ENCODE measurements at places on chromosomes 7 and 10. TPM values are rescaled to one million over a fixed set of nuclear protein-coding genes. Genes with fewer than 3 reads are reported as not detected.
A peak's percentile ranks its signal among the peaks of the same experiment; 100 is the strongest.

- H3K4me3 ChIP-seq: no peak overlapping the region
- no peaks in the 10 kb centered on the region for H3K36me3 ChIP-seq
- H3K4me1 ChIP-seq: no peaks in the 10 kb centered on the region
- H3K27me3 ChIP-seq: no peaks in the 10 kb centered on the region
- no peak for DNase-seq
Observed at GRCh38 chr10:110324201-110324804, 19.6 kb upstream of the SMNDC1 start.

GRCh38 chr7:135653340-135654080 lies 8.8 kb upstream of the STMP1 start:
- H3K27me3 ChIP-seq: no peaks in the 10 kb centered on the region
- no peak for DNase-seq
- H3K4me1 ChIP-seq: no peaks in the 10 kb centered on the region
- no peak overlapping the region for H3K27ac ChIP-seq
- H3K36me3 ChIP-seq: peaks cover 3% of the 10 kb centered on the region

DNA sequence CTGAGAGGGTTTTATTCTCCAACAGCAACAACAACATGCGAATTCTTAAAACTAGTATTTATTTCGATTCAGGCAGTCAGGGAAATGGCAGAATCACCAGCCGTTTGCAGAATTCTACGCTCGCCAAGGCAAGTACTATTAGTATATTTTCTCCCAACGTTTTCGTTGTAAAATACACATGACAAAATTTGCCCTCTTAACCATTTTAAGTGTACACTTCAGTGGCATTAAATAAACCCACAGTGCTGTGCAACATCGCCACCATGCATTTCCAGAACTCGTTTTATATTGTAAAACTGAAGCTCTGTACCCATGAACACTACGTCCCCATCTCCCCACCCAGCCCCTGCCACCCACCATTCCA lies 10.8 kb downstream of the EN2 start:
- no peak for DNase-seq
- no peaks in the 10 kb centered on the region for H3K36me3 ChIP-seq
- H3K27ac ChIP-seq: no peak overlapping the region
- H3K4me3 ChIP-seq: peak overlapping the region; percentile 58
- peaks cover 79% of the 10 kb centered on the region for H3K27me3 ChIP-seq

GRCh38 chr7:157737151-157738065 lies 400.6 kb downstream of the DNAJB6 start:
- DNase-seq: no peak
- no peak overlapping the region for H3K4me3 ChIP-seq
- H3K36me3 ChIP-seq: no peaks in the 10 kb centered on the region
- no peaks in the 10 kb centered on the region for H3K27me3 ChIP-seq
- H3K4me1 ChIP-seq: no peaks in the 10 kb centered on the region
- H3K27ac ChIP-seq: no peak overlapping the region

- DNase-seq: no peak
- no peaks in the 10 kb centered on the region for H3K27me3 ChIP-seq
- no peak overlapping the region for H3K4me3 ChIP-seq
Observed at GRCh38 chr10:73793456-73793855, 8.1 kb downstream of the ZSWIM8 start.

GRCh38 chr7:48244864-48245271 lies 73.6 kb downstream of the ABCA13 start:
- H3K36me3 ChIP-seq: no peaks in the 10 kb centered on the region
- DNase-seq: no peak
- H3K27ac ChIP-seq: no peak overlapping the region
- peaks cover 18% of the 10 kb centered on the region for H3K4me1 ChIP-seq
- no peaks in the 10 kb centered on the region for H3K27me3 ChIP-seq

- no peaks in the 10 kb centered on the region for H3K27me3 ChIP-seq
- no peak overlapping the region for H3K27ac ChIP-seq
Observed at GRCh38 chr7:1979591-1980560, 252.9 kb downstream of the MAD1L1 start.

GRCh38 chr10:129761981-129762956 lies 201.8 kb downstream of the EBF3 start:
- H3K4me3 ChIP-seq: no peak overlapping the region
- H3K27me3 ChIP-seq: no peaks in the 10 kb centered on the region
- DNase-seq: peak; percentile 51
- H3K36me3 ChIP-seq: peaks cover 23% of the 10 kb centered on the region
- no peak overlapping the region for H3K27ac ChIP-seq

DNA sequence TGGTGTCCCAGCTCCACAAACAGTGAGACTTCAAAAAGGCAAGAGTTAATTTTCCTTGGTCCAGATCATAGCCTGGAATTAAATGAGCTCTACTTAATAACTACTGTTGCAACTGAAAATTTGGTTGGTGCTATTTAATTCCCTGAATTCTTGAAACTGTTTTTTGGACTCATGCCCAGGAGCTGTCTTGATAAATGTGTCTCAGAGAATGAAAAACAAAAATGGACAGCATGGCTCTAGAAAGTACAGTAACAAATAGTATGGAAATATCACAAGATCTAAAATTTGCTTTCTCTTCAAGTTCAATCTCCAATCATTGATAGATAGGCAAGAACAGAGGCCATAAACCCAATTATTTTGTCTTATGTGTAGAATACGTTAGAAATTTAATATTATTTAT lies 42.5 kb downstream of the CCDC71L start:
- H3K27me3 ChIP-seq: no peaks in the 10 kb centered on the region
- H3K4me1 ChIP-seq: peaks cover 9% of the 10 kb centered on the region
- no peaks in the 10 kb centered on the region for H3K36me3 ChIP-seq
- H3K27ac ChIP-seq: no peak overlapping the region

GRCh38 chr7:785416-785815 lies 46.9 kb upstream of the SUN1 start:
- no peak for DNase-seq
- H3K27me3 ChIP-seq: no peaks in the 10 kb centered on the region
- peaks cover 14% of the 10 kb centered on the region for H3K36me3 ChIP-seq
- H3K4me1 ChIP-seq: no peaks in the 10 kb centered on the region

DNA sequence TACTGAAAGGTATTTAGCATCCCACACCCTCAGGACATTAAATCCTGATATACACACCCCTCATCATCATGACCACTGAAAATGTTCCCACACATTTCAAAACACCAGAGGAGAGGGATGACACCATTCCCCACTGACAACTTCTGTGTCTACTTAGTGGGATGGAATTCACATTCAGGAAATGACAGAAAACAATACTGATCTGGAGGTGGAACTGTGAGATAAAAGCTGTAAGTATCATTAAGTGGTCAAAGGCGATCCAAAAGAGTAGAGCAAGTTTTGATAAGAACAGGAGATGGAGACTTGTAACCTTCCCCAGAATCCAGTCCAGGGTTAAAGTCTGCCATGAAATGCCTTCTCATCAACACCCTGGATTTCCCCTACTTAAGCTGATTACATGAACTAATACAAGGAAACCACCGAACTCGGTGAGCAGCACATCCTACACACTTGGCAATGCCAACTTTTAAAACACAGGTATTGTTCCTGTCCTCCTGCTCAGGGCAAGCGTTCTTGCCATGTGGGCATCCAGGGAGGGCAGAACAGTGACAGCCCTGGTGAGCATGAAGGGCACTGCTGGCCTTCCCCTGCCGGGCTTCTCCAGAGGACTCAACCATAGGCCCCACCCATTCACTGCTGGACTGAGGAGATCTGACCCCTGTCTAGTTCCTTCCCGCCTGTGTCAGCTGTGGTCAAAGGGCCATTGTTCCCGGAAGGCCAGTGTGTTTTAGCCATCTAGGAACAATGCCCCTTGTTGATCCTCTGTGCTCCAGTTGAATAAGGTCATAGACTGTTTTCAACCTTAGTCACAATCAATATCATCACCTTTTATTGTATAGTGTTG lies 85.0 kb downstream of the SGMS1 start:
- no peaks in the 10 kb centered on the region for H3K27me3 ChIP-seq
- H3K27ac ChIP-seq: peak overlapping the region; percentile 45
- no peaks in the 10 kb centered on the region for H3K36me3 ChIP-seq
- peak; percentile 74 for DNase-seq

DNA sequence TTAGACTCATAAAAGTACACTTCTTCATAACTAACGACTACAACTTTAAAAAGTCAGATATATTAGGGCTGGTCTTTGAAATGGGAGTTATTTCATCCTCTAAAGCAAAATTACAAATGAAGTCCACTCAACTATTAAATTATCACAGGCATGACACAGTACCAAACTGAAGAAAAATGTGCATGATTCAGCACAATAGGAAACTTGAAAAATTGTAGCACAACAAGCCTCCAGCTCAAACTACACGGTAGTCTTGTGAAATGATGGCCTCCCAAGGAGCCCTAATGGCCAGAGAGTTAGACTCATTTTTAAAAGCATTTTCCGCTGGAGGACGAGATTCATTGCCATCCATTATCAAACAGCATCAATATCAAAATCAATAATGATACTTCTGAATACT lies 76.4 kb downstream of the MAGI2 start:
- no peaks in the 10 kb centered on the region for H3K27me3 ChIP-seq
- no peaks in the 10 kb centered on the region for H3K36me3 ChIP-seq
- H3K4me1 ChIP-seq: no peaks in the 10 kb centered on the region
- H3K4me3 ChIP-seq: no peak overlapping the region
- DNase-seq: no peak
- no peak overlapping the region for H3K27ac ChIP-seq

The LIPM gene
- total RNA-seq: not detected

The UTF1 gene
- total RNA-seq: 0.41 TPM

The UFSP1 gene
- 3.2 TPM for total RNA-seq

The CHST12 gene
- total RNA-seq: 31.9 TPM

The BMPER gene
- total RNA-seq: 2.7 TPM

The NRCAM gene
- 4.1 TPM for total RNA-seq

Measured in spleen (tissue), 13 donors.